ENCODE measurements at places on chromosomes 2 and 18.

- DNase-seq, result no peak
Measured at GRCh38 chr18:47050468-47050867, 15.0 kb upstream of the ELOA2 start.

GRCh38 chr2:128817813-128818212, 499.1 kb upstream of the HS6ST1 start:
- DNase-seq, result no peak

DNA sequence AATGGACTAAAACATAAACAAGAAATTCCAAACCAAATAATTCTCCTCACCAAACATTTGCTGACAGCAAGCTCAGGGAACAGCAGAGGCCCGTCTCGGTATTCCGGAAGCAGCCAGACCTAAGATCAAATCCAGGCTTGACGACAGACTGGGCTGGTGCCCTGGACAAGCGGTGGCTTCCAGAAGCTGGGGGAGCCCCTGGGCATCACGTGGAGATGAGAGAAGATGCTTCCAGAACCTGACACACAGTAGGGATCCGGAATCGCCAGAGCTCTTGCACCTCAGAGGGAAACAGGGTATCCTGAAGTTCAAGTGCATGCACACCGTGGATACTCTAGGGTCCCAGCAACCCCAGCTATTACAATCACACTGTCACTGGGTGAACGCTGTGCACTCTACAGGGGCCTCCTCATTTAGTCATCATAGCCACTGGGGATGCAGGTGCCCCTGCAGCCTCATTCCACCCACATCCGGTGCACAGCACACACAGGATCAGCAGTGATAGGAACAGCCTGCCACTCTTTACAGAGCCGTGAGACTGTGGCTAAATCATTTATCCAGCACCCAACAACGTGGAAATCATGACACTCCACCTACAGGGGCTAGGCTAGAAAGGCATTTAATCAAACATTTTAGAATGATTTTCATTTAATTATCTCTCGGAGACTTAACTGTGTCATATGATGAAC, 102.6 kb downstream of the HDAC4 start:
- DNase-seq, result peak; percentile 86

- no peak for DNase-seq
Measured at GRCh38 chr2:135694711-135695110, 46.9 kb upstream of the UBXN4 start.

- no peak for DNase-seq
Measured at GRCh38 chr2:36489281-36489680, 108.7 kb downstream of the FEZ2 start.

DNA sequence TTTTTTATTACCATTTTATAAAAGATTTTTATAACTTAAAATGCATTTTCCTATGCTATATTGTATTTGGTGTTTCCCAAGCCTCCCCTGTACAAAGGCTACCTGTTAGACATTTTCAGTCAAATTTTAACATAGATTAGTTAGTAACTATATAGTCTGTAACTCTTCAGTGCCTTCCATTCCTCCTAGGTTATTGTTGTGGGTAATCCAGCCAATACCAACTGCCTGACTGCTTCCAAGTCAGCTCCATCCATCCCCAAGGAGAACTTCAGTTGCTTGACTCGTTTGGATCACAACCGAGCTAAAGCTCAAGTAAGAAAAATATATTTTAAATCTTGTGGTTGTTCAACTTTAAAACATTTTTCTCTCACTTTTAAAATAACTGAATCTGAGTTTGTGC, 10.2 kb downstream of the MDH1 start:
- DNase-seq, result no peak
